Peyer's patch (tissue), 4 donors: ENCODE measurements at places on chromosomes 11 and 22. TPM values are rescaled to one million over a fixed set of nuclear protein-coding genes. Genes with fewer than 3 reads are reported as not detected.
A peak's percentile ranks its signal among the peaks of the same experiment; 100 is the strongest.

Gene PHOX2A
- total RNA-seq = not detected

Gene SEPTIN5
- 4.1 TPM for total RNA-seq

Gene PKNOX2
- total RNA-seq = not detected

Gene UBE2L6
- total RNA-seq = 28.3 TPM

Gene SERPING1
- 111 TPM for total RNA-seq

Gene PNPLA3
- 4.2 TPM for total RNA-seq

Gene PRR5
- total RNA-seq = 20.6 TPM

Gene IFITM10
- total RNA-seq = 5.0 TPM

Gene APBB1
- total RNA-seq = 12.6 TPM

Gene PRG3
- total RNA-seq = not detected

Gene OR4A16
- not detected for total RNA-seq

Gene MUC6
- total RNA-seq = not detected

Gene CARD18
- total RNA-seq = not detected

DNA sequence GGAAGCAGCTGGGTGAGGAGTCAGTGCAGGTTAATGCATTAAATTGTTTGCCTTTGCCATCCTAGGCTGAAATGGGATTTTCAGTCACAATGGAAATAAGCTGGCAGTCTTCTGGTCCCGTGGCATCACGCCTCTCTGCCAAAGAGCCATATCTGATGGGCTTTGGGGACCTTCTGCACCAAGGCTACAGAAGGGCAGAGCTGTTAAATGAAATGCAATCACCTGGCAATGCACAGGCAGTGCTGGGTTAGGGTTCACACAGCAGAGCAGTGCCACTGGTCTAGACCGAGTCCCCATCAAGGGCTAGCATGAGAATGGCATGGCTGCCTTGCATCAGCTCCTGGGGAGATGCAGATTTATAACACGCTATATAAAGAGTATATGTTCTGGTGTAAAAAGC lies 749.2 kb downstream of the NTM start:
- no peak overlapping the region for H3K4me3 ChIP-seq
- no peaks in the 10 kb centered on the region for H3K27me3 ChIP-seq
- no peaks in the 10 kb centered on the region for H3K36me3 ChIP-seq
- H3K4me1 ChIP-seq = no peaks in the 10 kb centered on the region
- DNase-seq = no peak

GRCh38 chr11:64546600-64546999 lies 44.4 kb upstream of the SLC22A12 start:
- H3K27me3 ChIP-seq = no peaks in the 10 kb centered on the region
- no peak overlapping the region for H3K4me3 ChIP-seq
- no peaks in the 10 kb centered on the region for H3K36me3 ChIP-seq
- no peaks in the 10 kb centered on the region for H3K4me1 ChIP-seq

DNA sequence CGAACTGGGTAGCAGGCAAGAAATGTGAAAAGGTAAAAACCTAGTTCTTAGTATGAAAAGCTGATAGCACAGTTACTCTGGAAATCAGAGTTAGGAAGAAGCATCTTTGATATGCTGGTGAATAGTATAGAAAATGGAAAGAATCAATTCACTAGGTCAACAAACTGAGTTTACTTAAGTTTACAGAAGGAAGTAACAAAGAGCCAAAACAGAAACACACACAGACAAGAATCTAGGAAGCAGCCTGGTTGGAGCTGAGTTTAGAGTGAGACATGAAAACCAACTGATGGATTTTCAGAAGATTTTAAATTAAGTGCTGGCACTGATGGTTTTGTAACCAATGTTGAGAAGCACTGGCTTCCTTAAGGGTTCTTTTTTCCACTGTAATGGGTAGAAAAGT lies 296.3 kb downstream of the CADM1 start:
- H3K4me3 ChIP-seq = no peak overlapping the region
- H3K27ac ChIP-seq = no peak overlapping the region
- H3K36me3 ChIP-seq = no peaks in the 10 kb centered on the region
- no peaks in the 10 kb centered on the region for H3K27me3 ChIP-seq

- peaks cover 20% of the 10 kb centered on the region for H3K36me3 ChIP-seq
- no peaks in the 10 kb centered on the region for H3K4me1 ChIP-seq
- H3K4me3 ChIP-seq = no peak overlapping the region
- peak overlapping the region; percentile 67 for H3K27ac ChIP-seq
- DNase-seq = no peak
These were observed 53.9 kb downstream of the MICAL2 start for GRCh38 chr11:12164061-12165014.

DNA sequence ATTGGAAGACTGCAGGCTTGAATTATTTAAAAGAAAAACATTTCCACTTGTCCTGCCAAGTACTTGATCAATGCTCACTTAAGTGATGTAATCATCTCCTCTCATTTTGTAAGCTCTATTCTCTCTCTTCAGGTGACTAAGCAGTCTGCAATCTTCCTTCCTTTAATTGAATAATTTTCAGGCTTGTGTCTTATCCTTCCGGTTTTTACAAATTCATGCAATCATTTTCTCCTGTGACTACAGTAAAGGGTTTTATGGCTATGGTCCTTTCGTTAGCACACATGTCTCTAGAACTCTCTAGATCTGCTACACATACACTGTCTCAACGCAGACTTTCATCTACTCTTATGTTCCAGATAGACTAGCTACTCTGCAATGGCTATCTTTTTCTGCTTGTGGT lies 12.6 kb upstream of the UPB1 start:
- no peak for DNase-seq
- no peaks in the 10 kb centered on the region for H3K36me3 ChIP-seq
- no peak overlapping the region for H3K4me3 ChIP-seq
- no peaks in the 10 kb centered on the region for H3K4me1 ChIP-seq
- no peak overlapping the region for H3K27ac ChIP-seq

- no peaks in the 10 kb centered on the region for H3K36me3 ChIP-seq
- no peak overlapping the region for H3K4me3 ChIP-seq
These were observed 61.4 kb downstream of the C11orf58 start for GRCh38 chr11:16799890-16800289.

- no peaks in the 10 kb centered on the region for H3K27me3 ChIP-seq
- H3K4me1 ChIP-seq = no peaks in the 10 kb centered on the region
- H3K27ac ChIP-seq = no peak overlapping the region
- no peak overlapping the region for H3K4me3 ChIP-seq
- no peaks in the 10 kb centered on the region for H3K36me3 ChIP-seq
These were observed 238.7 kb upstream of the PLET1 start for GRCh38 chr11:112499153-112499880.

- H3K27ac ChIP-seq = no peak overlapping the region
- DNase-seq = no peak
- H3K27me3 ChIP-seq = no peaks in the 10 kb centered on the region
- H3K4me3 ChIP-seq = no peak overlapping the region
These were observed 11.6 kb upstream of the CHADL start for GRCh38 chr22:41252365-41252764.

DNA sequence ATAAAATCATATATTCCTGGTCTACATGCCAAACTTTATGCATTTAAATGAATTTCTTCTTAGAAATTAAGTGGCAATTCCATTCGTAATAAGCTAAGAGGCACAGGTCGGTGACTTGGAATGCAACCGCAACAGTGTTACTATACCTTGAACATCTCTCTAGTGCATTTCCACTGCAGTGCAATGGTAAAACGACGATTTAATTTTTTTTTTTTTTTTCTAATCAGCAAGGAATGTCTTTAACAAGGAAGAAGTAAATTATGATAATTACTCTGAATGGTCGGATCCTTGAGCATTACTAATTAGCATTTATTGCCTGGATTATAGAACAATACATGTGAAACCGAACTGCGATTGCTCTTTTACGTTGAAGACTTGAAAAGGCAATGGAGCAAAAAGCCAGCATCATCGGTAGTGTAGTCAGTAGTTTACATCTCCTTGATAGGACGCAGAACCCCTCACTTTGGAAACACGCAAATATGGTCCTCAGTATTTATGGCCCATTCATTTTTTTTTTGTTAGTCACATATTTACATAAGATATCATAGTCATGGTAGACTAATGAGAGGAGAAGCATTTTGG lies 20.2 kb downstream of the BLID start:
- no peak overlapping the region for H3K27ac ChIP-seq
- H3K36me3 ChIP-seq = no peaks in the 10 kb centered on the region

GRCh38 chr22:19052941-19053541 lies 69.2 kb downstream of the DGCR2 start:
- no peak overlapping the region for H3K27ac ChIP-seq
- H3K4me3 ChIP-seq = no peak overlapping the region
- H3K36me3 ChIP-seq = no peaks in the 10 kb centered on the region
- H3K4me1 ChIP-seq = no peaks in the 10 kb centered on the region

- peak; percentile 71 for DNase-seq
- H3K27me3 ChIP-seq = no peaks in the 10 kb centered on the region
- H3K4me3 ChIP-seq = peak overlapping the region; percentile 3
These were observed 91.6 kb downstream of the STIM1 start for GRCh38 chr11:3947061-3947460.

- H3K36me3 ChIP-seq = no peaks in the 10 kb centered on the region
- H3K27me3 ChIP-seq = no peaks in the 10 kb centered on the region
- H3K4me3 ChIP-seq = no peak overlapping the region
- no peaks in the 10 kb centered on the region for H3K4me1 ChIP-seq
- no peak for DNase-seq
- no peak overlapping the region for H3K27ac ChIP-seq
These were observed 39.8 kb downstream of the KCNQ1 start for GRCh38 chr11:2484576-2485125.

- no peaks in the 10 kb centered on the region for H3K4me1 ChIP-seq
- no peak overlapping the region for H3K4me3 ChIP-seq
- no peaks in the 10 kb centered on the region for H3K36me3 ChIP-seq
- H3K27ac ChIP-seq = no peak overlapping the region
- no peak for DNase-seq
These were observed 192.6 kb downstream of the HIPK3 start for GRCh38 chr11:33449798-33450197.

DNA sequence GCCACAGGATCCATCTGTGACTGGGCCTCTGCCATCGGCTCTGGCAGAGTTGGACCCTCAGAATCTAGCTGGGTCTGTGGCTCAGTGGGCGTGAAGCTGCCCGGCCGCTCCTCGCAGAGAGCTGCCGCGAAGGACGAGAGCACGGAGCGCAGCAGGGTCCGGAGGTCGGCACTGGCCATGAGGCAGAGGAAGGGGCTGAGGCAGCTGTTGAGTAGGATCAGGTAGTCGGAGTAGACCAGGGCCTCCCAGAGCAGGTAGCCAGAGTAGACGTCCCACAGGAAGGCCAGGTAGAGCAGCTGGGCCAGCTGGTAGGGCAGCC lies 912 bp downstream of the GPR152 start:
- no peak overlapping the region for H3K4me3 ChIP-seq
- H3K27ac ChIP-seq = peak overlapping the region; percentile 10
- H3K36me3 ChIP-seq = no peaks in the 10 kb centered on the region
- H3K4me1 ChIP-seq = no peaks in the 10 kb centered on the region

DNA sequence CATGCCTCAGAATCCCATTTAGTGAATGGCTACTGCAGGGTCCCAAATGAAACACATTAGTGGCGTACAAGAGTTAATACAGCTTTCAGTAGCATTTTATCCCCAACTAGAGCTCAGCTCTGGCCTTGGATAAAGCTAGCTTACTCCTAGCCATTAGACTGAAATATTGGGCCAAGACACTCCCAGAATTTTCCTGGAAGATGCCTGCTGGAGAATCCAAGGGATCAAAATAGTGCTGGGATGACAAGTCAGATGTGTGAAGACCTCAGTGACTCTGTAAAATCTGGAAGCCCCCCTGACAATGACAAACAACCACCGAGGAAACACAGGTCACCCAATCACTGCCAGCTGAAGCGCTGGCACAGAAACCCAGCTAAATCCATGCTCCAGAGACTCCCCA lies 303.1 kb upstream of the SORL1-AS1 start:
- no peaks in the 10 kb centered on the region for H3K4me1 ChIP-seq
- H3K27ac ChIP-seq = no peak overlapping the region
- H3K36me3 ChIP-seq = no peaks in the 10 kb centered on the region
- H3K4me3 ChIP-seq = no peak overlapping the region
